ENCODE measurements at places on chromosomes 16 and 17.

DNA sequence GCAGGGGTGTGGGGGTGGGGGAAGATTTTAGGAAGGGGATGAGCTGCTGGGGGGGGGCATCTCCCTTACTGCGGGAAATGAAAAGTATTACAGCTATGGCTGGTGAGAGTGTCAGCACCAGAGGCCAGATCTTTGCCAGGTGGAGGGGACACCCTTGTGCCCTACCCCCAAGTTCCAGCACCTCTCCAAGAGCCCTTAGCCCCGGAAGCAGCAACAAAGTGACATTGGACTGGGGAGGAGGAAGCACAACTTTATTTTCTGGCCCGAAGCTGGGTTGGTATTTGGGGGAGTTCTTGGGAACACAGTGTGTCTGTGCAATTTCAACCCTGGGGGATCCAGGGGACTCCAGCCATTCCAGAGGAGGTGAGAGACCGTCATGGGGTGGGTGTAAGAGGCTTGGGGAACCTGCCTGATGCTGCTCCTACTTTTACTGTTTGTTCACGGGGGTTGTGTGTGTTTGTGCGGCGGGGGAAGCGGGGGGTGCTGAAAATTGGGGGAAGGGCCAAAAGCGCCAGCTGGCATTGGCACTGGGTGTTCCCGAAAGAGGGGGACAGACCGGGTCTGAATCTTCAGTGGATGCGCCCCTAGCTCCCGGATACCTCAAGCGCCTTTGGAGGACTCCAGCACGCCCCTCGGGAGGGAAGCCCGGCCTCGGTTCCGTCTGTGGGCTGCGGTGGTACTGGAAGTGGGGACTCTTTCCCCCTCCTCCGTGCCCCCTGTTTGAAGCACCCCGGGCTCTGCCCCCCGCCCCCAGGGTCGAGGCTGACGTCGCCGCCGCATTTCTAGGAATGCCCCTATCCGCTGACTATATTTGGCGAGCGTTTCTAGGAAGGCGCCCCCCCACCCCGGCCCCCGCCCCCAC, 230.3 kb downstream of the MRTFB start:
- peak; percentile 56 for DNase-seq

DNA sequence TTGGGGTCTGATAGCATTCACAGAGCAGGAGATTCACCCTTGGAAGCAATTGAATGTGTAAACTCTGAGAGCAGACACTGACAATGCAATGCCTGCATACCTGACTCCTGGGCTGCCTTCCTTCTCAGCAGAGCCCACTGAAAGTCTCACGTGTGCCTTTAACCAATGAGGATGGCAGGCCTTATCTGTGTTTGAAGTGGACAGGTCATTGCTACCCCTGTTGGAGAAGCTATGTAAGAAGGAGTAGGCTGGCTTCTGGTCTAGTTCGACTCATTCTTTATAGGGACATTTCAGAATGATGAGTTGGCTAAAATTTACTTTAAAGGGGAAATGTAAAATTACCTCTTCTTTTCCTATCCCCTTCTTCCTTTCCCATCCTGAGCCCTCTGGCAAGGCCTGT, 446.3 kb downstream of the SLC39A11 start:
- no peak for DNase-seq

DNA sequence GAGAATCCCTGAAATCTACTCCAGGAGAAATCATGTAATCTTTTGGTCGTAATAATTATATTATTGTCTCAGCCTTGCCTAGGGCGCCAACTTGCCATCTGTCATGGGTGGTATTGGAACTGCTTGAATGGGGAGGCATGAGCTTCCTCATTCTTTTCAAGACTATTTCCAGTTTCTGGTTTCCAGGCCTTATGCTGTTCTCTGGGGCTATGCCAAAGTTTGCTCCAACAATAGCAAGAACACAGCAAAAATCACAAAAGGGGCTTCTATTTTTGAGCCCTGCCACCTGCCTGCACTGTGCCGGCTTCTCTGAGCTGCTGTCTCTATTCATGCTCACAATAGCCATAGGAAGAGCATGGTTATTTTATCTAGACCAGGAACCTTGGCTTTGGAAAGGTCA, 111.7 kb downstream of the SPECC1 start:
- no peak for DNase-seq

DNA sequence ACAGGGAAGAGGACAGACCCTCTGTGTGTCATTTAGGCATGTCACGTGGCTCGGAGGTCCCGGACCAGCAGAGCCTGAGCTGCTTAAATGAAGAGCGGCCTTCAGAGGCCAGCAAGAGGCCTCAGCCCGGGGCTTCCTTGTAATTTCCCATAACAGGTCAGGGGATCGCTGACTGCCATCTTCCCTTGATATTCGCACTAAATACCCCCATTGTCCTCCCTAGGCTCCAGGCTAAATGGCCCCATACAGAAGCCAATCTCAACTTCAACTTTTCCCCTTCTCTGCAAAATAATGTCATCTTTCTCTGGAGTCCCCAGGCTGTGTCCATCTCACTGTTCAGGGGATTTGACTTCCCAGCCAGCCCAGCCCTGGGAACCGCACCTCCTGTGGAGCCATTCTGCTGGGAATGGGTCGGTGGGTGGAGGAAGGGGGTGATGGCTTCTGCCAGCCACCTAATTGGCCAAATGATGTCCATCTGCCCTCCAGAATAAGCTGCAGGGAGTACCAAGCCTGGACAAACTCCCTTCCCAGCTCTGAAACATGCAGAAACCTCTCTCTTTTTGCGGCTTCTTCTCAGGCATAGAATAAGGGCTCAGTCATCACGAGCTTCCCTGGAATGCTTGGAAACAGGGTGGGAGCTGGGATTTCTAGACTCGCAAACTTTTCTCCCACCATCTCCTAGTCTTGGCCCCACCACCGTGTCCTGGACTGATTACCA, 129.9 kb downstream of the SDK2 start:
- no peak for DNase-seq

DNA sequence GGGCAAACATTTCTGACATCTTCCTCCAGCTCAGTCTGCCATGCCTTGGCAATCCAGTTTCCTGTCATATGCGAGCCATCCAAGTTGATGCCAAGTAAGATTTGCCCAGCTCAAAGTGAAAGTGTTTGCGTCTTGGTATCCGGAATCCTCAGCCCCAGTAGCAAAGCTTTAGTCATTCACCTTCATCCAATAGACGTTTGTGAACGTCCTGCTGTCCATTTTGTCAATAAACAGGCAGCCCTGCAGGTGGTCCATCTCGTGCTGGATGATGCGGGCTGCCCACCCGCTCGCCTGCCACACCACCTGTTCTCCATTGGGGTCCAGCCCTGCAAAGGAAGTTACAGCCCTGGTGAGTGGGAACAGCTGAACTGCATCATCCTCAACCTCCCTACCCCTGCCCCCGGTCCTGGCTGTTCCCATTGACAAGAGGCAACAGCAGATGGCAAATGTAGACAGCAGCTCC, 1.5 kb downstream of the PDF start:
- no peak for DNase-seq

GRCh38 chr17:5225668-5226457, 8.8 kb downstream of the SCIMP start:
- no peak for DNase-seq

DNA sequence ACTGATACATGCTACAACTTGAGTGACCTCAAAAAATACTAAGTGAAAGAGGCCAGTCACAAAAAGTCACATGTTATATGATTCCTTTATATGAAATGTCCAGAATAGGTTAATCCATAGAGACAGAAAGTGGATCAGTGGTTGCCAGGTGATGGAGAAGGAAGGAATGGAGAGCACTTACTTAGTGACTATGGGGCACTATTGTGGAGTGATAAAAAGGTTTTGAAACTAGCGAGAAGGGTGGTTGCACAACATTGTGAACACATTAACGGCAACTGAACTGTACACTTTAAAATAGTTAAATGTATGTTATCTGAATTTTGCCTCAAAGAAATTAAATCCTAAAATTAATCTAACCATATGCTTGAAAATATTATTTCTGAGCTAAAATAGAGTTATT, 25.9 kb downstream of the AMFR start:
- no peak for DNase-seq

- DNase-seq: no peak
Measured at GRCh38 chr16:11624636-11625607, 38.2 kb upstream of the LITAF start.

- DNase-seq: no peak
Measured at GRCh38 chr17:27968206-27968732, 74.2 kb upstream of the NLK start.

DNA sequence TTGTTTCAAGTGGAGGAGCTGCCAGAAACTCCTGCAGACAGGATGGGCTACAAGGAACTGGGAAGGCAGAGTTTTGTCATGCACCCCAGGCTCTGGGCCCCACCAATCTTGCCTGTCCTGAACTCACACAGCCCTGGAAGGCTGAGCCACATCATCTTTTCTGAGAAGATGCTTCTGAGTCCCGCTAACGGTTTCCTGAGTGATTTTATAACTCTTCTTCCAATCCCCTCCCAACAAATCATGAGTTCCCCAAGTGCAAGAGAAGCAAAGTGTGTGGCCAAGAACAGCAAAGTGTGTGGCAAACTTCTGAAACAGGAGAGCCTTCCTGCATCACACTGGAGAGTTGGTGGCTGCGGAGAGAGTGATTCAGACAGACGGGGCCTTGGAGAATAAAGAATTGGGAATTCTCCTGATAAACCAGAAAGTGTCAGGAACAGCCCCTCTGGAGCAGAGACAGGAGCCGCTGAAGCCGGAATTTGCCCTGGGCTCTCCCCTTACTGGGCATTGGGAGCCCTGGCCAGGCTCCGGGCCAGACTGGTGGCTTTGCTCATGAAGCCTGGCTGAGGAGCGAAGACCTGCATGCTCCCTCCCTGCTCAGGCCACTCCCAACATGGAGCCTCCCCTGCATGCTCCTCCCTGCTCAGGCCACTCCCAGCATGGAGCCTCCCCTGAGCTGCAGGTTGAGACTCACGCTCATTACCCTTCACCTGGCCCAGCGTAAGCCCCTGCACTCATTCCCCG, 47.2 kb downstream of the PITPNM3 start:
- DNase-seq: no peak

DNA sequence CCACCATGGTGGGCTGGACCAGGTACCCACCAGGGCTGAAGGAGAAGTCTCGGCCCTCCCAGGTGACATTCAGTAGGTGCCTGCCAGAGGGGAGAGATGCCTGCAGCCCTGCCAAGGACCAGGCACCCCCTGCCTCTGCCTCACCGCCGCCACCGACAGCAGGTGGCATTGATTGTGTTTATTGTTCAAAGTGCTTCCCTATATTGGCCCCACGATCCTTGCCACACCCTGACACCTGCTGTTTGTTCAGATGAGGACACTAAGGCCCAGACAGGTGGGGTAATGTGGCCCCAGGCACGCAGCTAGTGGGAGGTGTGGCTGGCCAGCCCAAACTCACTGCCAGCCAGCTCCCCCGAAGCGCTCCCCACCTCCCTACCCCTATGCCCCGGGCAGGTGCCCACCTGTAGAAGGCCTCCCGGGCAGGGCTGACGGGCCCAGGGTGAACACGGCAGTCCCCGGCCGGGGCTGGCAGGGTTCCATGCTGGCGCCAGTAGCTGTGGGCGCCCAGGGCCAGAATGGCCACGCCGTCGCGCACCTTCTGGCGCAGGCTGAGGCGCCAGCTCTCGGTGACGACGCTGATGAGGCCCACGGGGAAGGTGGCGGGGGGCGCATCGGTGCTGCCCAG, 8.0 kb downstream of the GRIN2C start:
- DNase-seq: no peak

DNA sequence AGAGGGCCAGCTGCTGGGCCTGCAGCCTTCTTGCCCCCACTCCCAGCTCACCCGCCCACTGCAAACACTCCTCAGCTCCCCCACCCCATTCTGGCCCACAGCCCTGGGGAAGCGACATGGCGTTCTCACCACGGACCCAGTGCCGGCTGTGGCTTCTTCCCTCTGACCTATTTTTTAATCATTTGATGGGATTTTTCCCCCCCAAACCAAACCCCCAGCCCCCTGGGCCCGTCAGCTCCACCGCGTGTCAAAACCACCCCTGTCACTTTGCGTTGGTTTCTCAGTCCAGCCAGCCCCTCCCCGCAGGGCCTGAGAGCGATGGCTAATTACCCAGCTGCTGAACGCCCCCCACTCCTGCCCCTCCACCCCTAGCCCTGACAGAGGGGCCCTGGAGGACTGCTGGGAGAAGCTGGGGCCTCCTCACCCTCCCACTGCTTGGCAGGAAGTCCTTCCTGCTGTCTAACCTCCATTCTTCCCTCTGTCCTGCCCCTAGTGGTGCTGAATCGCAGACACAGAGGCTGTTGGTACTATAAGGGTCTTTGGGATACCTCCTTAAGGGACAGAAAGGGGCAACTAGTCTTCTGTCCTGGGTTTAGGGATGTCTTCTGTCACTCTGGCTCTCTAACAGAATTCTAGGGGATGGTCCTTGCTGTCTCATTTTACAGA, 7.5 kb upstream of the TBX21 start:
- DNase-seq: no peak

DNA sequence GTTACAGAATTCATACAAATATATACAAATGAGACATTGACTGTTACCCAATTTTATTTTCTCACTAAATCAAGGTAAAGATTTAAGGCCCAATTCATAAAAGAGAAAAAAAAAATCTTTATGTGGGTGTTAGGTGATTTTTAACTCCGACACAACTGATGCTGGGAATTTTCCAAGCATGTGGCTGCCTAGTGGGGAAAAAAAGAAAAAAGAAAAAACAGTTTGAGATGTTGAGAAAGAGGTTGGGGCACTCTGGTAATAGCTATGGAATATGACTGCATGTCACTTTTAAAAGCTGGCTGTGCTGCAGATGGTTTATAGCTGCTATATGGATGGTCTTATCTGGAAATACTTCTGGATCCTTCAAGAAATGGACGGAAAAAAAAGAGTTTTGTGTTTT, 739.9 kb upstream of the SOX9 start:
- no peak for DNase-seq

DNA sequence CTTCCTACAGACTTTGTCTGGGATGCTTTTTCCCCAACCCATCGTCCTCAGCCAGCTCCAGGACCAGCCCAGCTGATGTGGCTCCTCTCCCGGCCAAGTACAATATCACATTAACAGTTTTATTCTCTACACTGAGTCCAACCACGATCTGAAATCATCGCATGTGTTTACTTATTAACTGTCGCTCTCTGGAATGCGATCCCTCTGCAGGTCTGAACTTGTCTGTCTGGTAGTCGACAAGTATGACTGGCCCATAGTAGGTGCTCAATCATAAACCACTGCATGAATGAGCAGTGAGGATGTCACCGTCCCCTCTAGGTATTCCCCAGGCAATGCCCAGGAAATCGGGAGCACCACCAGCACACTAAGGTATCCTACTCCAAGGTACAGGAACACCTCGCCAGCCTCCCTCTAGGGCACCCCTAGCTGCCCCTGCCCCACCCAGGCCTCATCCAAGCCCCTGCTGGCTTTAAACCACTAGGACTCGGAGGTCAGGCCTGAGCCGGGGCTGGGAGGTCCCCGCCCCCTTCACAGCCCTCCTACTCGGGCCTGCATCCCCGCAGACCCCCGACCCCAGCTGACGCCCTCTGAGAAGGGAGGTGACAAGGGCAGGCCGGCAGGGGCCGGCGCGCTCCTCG, 27.7 kb downstream of the RTN4RL1 start:
- DNase-seq: no peak

- DNase-seq: no peak
Measured at GRCh38 chr16:48318630-48319029, 66.6 kb downstream of the SIAH1 start.

- DNase-seq: no peak
Measured at GRCh38 chr17:33873201-33873617, 381.9 kb upstream of the CCL2 start.

GRCh38 chr17:2101448-2102257, 46.8 kb downstream of the HIC1 start:
- DNase-seq: no peak

Data from HuH-7.5 (cell line).